ENCODE measurements at places on chromosomes 12 and 14.

GRCh38 chr12:77214136-77214535, 148.8 kb upstream of the E2F7 start:
- no peak for DNase-seq

GRCh38 chr14:36570065-36570464, 12.3 kb downstream of the NKX2-8 start:
- DNase-seq, result no peak

- no peak for DNase-seq
These were observed 17.5 kb downstream of the TMEM106C start for GRCh38 chr12:47980779-47981495.

DNA sequence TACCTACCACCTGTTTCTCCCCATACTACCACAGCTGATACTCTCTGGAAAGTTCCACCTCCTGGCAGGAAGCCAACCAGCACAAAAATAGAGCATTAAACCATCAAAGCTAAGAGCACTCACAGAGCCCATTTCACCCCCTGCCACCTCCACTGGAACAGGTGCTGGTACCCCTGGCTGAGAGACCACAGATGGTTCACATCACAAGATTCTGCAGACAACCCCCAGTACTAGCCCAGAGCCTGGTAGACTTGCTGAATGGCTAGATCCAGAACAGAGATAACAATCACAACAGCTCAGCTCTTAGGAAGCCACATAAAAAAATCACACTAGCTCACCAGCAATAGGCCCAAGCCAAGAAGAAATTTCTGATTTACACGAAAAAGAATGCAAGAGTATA, 855.2 kb downstream of the FSCB start:
- DNase-seq, result no peak

GRCh38 chr12:40315375-40315774, 90.6 kb downstream of the LRRK2 start:
- DNase-seq, result no peak

DNA sequence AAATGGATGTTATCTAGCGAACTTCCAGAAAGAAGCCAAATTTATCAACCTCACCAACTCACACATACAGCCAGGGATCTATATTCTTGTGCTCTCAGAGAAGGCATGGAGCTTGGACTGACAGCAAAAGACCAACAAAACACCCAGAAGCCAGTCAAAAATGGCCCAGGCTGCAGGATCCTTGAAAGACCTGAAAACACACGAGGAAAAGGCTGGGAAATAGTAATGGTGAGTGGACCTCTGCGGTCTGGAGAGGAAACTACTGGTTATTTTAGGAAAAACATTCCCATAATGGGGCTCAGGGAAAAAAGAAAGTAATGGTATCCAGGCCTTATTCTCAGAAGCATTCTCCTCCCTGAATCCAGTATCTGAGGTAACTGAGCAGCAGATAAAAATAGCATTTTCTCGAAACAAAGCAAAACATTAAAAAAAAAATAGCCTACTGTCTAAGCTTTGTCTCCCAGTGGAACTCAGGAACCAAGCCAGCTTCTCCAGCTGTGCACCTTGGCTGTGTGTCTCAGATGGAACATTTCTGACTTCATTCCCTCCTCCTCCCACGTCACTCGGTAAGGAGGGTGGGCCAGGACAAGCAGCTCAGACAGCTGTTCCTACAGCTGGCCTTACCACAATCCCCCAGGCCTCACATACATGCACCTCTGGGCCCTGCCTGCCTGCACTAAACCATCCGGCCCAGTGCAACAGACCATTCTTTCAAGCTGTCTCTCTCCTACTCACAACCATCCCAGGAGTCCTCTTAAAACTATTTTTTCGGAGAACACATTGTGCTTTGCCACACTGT, 249.9 kb downstream of the DAD1 start:
- no peak for DNase-seq

GRCh38 chr12:52876372-52876771, 27.6 kb upstream of the KRT78 start:
- DNase-seq, result no peak

- DNase-seq, result no peak
These were observed 66.0 kb downstream of the TC2N start for GRCh38 chr14:91801358-91801757.

DNA sequence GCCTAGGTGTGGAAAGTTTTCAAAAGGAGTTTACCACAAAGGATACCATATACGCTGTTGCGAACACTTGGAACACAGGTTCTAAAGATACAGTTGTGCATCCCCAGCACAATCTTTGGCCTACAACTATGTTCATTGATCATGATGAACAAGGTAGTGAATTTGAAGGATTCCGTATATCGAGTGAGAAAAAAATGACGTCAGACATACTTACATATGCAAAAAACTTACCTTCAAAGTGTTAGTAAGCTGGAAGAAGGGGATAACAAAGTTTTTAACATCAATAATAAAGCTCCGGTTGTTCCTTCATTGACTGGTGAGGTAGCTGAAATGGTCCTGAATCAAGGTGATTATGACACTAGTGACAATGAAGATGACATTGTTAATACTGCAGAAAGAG, 133.9 kb upstream of the PDE3A start:
- DNase-seq, result no peak
